ENCODE measurements at places on chromosomes 16 and 17.

GRCh38 chr16:68081861-68082628 lies 3.1 kb upstream of the NFATC3 start:
- no peak for DNase-seq

DNA sequence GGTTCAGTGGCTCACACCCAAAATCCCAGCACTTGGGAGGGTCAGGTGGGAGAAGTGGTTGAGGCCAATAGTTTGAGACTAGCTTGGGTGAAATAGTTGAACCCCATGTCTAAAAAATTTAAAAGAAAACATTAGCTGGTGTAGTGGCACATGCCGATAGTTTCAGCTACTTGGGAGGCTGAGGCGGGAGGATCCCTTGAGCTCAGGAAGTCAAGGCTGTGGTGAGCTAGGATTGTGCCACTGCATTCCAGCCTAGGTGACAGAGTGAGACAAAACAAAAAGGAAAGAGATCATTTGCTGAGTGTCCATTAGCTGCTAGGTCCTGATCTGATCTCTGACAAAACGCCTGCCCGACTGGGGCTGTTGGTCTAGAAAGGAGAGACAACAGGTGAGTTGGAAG lies 14.1 kb upstream of the DBNDD1 start:
- no peak for DNase-seq

- no peak for DNase-seq
Observed at GRCh38 chr16:4591706-4592470, 22.8 kb downstream of the UBALD1 start.

DNA sequence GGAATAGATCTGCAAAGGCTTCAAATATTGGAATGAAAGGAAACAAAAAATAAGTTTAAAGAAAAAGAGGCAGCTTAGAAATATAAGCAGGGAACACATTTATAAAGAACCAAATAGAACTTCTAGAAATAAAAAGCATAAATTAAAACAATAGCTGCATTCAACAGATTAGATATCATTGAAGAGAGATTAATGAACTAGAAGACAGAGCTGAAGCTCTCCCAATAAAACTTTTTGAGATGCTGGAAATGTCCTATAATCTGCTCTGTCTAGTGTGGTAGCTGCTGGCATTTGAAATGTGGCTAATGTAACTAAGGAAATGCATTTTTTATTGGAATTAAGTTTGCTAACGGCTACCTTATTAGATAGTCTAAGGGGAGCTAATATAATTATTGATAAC lies 115.6 kb downstream of the MAP2K4 start:
- no peak for DNase-seq

DNA sequence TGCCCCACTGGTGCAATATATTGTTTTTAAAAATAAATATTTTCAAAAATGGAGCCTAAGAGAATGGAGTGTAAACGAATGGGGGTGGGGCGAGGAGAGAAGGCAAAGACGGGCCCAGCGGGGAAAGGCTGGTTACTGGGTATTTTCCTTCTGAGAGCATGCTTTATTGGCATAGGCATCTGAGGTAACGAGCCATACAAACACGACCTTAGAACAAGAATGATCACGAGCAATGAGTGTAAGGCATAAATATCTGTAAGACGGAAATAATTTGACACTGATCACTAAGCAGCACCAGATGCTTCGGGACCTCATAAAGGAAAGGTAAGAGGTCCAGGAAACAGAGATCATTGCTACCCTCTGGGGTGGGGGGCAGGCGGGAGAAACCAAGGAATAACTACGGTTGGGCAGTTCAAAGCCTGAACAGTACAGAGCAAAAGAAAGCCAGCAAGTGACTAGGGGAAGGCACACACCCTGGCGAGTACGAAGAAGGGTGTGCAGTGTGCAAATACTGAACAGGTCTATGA lies 959 bp downstream of the SSH2 start:
- DNase-seq: peak; percentile 22

- peak; percentile 91 for DNase-seq
Observed at GRCh38 chr17:74373838-74374606, 6.7 kb downstream of the GPR142 start.

DNA sequence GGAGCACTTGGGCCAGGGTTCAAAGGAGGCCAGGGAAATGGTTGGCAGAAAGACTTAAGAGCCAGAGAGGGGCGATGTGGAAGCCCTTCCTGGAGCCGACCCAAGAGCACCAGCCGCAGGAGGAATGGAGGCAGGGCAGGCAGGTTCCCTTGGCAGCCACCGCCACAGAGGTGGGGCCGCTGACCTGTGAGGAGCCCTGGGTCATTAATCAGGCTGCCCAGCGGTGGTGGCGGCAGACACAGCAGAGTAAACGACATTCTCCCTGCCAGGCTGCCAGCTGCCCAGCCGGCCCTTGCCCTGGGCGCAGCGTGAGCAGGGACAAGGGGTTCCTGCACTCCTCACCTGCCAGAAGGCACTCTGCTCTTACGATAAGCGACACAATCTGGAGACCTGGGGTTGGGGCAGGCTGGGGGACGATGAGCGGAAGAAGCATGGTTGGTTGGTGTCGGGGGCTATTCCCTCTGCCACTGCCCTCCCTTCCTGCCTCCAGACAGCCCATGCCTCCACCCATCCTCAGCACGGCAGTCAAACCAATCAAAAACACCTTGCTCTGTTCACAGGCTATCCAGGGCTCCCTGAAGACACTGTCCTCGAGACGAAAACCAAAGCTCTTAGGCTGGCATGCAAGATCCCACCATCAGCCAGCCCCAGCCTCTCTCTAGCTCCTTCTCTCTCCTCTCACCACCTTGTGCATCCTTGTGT lies 40.9 kb downstream of the PLXDC1 start:
- DNase-seq: no peak
